ENCODE measurements at places on chromosomes 11 and 22.

GRCh38 chr11:131838016-131838415 lies 467.6 kb downstream of the NTM start:
- no peak for DNase-seq

- DNase-seq: peak; percentile 94
These were observed 39.7 kb upstream of the AKIP1 start for GRCh38 chr11:8871171-8871775.

DNA sequence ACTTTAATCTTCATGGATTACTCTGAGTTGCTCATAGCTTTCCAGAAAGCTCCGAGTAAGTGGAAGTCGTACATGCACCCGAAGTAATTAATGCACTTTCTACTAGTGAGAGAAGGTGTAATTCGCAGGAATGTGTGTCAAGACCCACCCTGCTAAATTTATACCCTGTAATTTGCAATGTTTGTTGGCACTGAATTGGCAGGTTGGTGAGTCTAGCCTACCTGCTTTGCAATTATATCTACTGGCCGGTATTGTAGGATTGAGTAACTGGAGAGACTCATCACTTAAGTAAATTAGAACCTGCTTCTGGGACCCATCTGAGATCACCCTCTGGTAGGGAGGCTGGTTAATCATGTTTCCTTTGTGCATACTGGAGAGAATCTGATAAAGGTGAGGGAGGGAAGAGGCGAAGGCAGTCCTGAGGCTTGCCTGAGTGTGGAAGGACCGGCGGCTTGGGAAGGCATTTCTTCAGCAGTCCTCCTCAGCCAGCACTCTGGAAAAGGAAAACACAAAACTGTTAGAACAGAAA lies 63.3 kb downstream of the LDLRAD3 start:
- DNase-seq: no peak

DNA sequence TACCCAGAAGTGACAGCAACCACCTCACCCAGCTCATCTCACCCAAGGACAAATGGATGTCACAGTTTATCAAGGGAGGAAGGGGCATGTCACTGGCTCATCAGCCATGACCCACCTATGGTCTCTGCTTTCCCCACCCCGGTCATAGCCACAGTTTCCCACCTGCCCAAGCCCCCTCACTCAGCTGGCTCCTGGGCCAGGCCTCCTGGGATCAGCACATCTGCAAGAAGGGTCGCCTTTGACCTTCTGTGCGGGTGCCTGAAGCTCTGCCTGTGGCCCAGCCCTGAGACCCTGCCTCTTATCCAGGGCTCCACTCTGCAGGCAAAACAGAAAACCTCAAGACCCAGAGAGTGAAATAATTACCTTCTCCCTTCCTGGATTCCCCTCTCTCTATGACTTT lies 236.4 kb downstream of the BUD13 start:
- no peak for DNase-seq

DNA sequence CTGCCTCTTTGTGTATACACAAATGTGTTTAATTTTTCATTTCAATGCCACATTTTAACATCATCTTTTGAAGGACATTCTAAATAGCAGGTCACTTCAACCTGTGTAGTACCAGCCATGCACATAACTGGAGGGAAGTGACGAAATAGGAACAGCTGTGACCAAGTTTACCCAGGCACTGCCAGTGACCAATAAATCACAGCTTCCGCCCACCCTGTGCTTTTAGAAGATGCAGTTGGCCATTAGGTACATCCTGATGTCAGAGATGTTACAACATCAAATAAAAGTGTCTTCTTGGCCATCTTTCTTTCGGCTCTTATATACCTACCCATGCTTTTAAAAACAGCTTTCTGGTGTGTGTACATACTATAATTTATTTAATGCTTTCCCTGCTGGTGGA lies 7.8 kb downstream of the LDLRAD3 start:
- DNase-seq: no peak

GRCh38 chr11:61129639-61130523 lies 27.6 kb downstream of the CD5 start:
- DNase-seq: peak; percentile 73

GRCh38 chr22:39534591-39535356 lies 2.2 kb upstream of the RPS19BP1 start:
- DNase-seq: peak; percentile 53

- DNase-seq: no peak
These were observed 40.6 kb upstream of the CREB3L1 start for GRCh38 chr11:46236918-46237247.

DNA sequence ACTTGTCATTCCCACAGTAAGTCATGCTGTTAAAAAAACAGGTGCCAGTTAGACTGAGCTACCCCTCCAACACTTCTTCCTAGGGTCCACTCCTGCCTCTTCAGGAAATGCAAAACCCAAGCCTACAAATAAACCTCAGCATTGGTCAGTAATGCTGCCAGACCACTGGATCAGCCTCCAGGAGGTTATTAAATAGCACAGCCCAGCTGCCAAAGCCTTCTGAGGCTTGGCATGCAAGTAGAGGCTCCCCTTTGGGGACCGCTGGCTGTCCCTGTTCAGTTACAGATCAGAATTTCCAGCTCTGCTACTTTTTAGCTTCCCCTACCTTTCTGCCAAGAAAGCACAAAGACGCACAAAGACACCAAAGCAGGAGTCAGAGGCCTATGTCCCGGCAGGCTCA lies 33.3 kb downstream of the ABTB2 start:
- peak; percentile 22 for DNase-seq

DNA sequence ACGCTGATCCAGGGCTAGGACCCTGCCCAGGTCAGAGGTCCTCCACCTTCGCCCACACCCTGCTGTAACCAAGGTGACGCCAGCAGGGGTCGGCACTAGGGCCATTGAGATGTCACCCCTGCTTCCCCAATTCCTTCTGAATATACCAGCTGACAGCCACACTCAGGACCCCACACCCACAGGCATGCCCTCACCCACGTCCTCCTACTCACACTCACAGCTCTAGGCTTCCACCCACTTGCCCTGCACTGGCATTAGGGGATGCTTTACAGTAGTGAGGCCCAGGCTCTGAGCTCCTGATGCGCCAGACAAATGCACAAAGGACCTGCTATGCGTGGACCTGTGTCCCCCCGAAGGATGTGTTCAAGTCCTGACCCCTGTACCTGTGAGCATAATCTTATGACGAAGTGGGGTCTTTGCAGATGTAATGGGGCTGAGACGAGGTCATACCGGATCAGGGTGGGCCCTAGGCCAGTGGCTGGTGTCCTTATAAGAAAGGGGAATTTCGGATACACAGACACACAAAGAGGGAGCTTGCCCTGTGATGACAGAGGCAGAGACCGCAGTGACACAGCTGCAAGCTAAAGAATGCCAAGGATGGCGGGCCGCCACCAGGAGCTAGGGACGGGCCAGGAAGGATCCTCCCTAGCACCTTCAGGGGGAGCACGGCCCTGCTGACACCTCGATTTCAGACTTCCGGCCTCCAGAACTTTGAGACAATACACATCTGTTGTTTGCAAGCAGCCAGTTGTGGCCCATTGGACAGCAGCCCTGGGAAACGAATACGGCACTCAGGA lies 11.2 kb downstream of the WNT11 start:
- peak; percentile 52 for DNase-seq

DNA sequence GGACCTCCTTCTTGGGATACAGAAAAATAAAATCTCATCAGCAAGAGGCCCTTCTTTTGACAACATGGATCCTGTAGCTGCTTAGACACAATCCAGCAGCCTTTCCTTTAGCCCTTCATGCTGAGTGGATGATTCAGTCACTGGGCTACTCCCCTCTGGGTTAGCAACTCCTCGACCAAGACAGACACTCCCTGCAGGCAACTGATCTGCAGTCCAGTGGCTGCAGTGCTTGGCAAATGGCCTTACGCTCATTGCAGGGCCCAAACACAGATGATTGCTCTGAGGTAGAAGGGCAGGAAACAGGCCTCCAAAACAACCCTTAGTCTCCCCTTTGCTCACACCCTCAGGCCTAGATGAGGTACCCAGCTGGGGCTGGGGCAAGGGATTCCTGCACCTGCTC lies 73.2 kb upstream of the OPCML start:
- DNase-seq: no peak

GRCh38 chr11:85805387-85805786 lies 5.6 kb downstream of the SYTL2 start:
- peak; percentile 55 for DNase-seq

DNA sequence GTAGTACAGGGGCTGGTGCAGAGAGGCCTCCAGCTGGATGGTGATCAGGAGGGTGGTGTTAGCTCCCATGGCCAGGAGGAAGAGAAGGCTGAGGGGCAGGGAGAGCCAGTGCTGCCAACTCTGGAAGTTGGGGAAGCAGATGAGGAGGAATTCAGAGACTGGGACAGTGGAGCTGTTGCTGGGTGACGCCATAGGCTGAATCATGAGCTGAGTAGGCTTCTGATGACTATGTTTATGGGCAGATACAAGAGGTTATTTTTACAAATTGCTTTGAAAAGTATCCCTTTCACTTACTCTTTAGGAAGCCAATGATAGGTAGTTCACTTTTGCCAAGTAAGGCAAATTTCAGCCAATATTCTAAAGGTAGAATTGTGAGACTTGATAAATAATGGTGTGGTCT lies 3.1 kb downstream of the OR56A1 start:
- no peak for DNase-seq

GRCh38 chr11:45108070-45109064 lies 38.1 kb upstream of the PRDM11 start:
- DNase-seq: no peak

DNA sequence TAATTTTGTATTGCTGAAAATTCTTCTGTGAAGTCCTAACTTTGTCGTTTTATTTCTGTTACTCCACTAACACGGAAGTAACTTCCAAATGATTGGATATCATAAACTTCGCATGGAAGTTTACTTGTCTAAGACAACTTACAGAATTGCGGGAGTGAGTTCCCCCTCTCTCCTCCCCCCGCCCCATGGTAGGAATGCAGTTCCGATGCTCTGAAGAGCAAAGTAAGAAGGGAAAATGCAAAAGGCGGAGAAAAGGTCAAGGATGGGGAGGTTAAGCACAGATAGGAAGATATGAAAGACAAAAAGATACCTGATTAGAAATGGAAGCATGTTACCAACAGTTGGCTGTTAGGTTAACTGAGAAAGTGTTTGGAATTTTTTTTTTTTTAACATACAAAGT lies 1.3 kb downstream of the EIF3M start:
- DNase-seq: no peak

GRCh38 chr22:28822930-28823551 lies 22.7 kb upstream of the XBP1 start:
- no peak for DNase-seq

DNA sequence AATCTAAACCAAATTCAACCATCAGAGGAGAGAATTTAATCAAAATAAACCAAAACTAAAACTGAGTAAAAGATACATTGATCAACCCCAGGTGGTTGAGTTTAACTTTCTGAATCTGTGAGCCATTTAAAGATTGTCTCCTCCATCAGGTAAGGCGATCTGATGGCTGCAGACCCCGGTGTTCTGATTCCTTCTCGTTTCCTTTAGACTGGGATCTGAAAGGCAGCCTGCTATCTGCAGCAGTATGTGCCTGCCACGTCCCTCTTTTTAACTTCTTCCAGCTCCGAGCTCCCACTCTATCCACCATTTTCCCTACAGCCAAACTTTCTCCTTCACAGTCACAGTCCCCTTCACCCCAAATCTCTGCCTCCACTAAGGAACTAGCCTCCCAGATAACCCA lies 66.1 kb upstream of the ARHGAP32 start:
- no peak for DNase-seq

DNA sequence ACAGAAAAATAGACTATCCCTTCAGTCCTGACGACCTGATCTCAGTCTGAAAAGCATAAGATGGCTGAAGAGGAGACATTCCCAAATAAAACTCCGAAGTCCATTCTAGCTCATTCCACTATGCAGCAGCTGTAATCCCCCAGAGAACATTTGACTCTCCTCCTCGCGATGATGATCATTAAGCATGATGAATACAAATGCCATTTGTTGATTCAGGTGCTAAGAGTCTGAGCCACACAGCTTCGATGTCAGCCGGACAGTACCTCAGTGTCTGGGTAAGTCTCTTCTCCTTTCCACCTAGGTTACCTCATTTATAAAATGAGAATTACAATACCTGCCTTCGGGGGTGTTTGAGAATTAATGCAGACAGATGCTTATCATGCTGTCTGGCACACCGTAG lies 94.8 kb downstream of the TENM4 start:
- no peak for DNase-seq

DNA sequence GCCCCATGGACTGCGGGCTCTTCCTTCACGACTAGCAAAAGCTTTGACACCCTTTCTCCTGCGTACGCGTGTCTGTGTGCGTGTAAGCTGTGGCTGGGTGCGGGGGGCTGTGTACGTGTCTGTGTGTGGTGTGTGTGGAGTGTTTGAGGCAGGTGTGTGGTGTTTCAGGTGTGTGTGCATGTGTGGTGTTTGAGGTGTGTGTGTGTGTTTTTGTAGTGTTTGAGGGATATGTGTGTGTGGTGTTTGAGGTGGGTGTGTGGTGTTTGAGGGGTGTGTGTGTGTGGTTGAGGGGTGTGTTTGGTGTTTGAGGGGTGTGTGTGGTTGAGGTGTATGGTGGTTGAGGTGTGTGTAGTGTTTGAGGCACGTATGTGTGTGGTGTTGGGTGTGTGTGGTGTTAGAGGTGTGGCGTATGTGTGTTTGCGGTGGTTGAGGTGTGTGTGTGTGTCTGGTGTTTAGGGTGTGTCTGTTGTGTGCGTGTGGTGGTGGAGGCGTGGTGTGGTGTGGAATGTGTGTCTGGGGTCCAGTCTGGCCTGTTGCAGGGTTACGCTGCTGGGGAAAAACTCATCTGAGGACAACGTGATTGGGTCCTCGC lies 687 bp upstream of the ARSA start:
- DNase-seq: no peak

GRCh38 chr11:118287006-118287405 lies 17.5 kb upstream of the CD3E start:
- peak; percentile 16 for DNase-seq

- no peak for DNase-seq
These were observed 19.3 kb upstream of the TMPRSS5 start for GRCh38 chr11:113725407-113725806.

DNA sequence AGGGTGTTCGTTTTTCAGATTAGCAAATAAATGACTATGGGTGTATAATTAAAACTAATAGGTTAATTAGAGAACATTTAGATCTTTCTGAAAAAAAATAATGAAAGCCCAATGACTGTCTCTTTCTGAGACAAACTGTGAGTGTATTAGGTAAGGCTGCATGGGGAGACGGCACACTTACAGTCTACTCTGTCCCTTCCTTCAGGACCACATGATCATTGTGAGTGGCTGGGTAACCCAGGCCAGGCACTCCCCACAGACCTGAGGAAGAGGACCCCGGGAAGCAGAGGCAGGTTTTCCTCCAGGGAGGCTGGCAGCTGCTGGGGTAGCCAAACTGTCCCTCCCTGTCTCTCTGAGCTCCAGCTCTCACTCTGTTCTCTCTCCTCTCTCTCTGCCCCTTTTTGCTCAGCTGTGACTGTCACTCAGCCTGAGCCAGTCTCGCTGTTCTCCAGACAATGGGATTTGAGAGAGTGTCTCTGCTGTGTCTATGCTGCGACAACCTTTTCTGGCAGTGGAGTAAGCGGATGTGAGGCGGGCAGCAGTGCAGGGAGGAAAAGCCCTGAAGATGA lies 83.1 kb upstream of the NCAM1 start:
- no peak for DNase-seq

- no peak for DNase-seq
These were observed 25.1 kb downstream of the ELFN2 start for GRCh38 chr22:37402184-37402506.

GRCh38 chr11:14315130-14315529 lies 43.9 kb downstream of the RRAS2 start:
- DNase-seq: no peak

- no peak for DNase-seq
These were observed 441.1 kb downstream of the TBC1D22A start for GRCh38 chr22:47203554-47203991.
